ENCODE measurements at places on chromosomes 12 and 14.
A peak's percentile ranks its signal among the peaks of the same experiment; 100 is the strongest.

DNA sequence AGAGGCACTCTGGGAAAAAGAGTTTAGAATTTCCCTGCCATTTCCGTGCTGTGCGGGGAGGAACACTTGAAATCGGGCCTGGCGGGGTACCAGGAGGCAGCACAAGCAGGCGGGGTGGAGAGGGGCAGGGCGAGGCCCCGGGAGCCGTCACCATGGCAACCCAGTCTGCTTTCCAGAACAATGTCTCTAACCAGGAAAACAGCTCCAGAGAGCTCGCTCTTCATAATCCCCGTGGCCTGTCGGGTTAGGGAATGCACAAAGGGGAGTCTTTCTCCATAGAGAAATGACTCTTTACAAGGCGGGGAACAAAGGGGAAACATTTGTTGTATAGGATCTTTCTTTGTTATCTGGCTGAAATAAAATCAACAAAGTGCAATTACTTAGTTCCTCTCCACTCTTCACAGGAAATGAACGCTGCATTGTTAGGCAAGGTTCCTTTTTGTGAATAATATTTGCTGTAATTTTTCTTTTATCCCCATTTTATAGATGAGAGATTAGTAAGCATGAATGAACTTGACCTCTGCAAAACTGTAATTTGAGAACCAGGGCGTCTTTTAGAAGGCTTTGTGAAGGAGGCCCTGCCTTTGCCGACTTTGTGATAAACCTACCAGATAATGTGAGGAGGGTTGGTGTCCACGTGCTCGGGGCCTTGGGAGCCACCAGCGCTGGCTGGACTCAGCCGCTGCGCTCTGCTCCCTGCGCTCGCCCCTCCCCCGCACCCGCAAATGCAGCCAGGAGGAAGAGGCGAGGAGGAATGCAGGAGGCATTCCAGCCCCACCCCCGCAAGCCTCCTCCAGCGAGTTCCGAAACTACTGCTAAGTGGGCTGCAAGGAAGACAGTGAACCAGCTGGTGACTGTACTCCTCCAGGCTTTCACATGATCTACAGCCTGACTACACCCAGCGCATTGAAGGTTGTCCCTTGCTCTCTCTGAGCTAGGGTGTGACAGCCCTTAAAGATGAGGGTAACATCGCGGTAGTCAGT is 105.2 kb upstream of the ATF7IP start:
- DNase-seq: no peak

DNA sequence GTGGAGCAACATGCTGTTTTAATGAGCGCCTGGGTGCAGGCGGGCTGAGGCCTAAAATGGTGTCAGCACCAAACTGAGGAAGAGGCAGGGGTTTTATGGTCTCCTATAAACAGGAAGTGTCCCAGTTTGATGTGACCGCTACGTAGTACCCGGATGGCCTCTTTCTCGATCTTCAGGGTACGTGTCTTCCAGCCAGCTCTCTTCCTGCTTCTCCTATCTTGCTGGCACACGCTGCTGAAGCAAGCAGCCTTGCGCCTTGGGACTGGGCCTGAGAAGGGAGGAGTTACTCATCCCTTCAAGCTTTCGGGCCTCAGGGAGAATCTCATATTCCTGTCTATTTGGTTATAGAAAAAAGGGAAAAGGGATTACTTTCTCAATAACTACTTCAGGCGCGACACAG is 28.2 kb upstream of the RNASE1 start:
- no peak for DNase-seq

GRCh38 chr12:57235017-57235727 is 5.7 kb downstream of the SHMT2 start:
- no peak for DNase-seq

- DNase-seq: peak; percentile 77
Measured at GRCh38 chr12:113071135-113072112, 14.9 kb downstream of the DTX1 start.

DNA sequence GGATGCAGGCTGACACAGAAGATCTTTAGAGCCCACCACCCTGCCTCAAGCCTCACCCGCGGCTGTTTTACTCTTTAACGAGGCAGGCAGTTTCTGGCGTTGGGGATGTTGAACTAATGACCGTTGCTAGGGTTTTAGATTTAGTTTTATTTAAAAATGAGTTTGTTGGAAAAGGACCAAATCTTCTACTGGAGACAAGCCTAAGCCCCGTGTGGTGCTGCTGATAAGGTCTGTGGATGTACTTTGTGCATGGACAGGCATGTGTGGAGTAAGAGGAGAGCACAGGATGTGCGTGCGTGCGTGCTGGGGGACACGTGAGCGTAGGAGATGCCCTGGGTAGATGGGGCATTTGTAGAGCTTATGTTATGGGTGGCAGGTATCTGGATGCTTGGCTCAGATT is 5.7 kb downstream of the NTF3 start:
- no peak for DNase-seq

DNA sequence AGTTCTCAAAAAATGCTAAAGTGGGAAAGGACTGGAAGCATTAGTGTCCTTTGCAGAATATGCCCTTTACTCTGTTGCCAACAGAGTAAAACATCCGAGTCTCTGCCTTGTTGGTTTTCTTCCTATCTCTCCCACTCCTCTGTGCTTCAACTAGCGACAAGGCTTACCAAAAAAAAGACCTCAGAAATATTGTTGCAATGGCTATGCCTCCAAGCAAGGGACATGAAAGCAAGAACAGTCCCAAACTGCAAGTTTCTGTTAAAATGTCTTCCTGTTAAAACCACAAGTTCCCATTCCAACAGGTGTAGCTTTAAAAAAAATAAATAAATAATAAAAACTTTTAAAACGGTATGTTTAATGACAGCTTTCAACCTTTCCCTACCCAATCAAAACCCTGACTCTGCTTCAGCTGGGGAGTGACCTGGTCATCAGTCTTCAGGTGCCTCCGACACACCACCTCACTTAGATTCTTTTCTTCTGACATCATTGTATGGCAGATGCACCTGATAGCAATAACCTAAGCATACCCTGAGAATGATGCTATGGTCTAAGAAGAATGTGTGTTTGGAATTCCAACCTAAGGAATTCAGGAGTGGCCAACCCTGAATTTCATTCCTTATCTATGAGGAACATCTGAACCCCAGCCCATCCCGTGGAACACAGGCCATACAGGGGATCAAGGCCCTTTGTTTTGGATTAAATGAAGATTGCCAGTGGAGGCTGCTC is 81.0 kb downstream of the RPS29 start:
- no peak for DNase-seq

GRCh38 chr14:100815478-100816285 is 10.2 kb upstream of the MEG3 start:
- DNase-seq: no peak

- DNase-seq: no peak
Measured at GRCh38 chr12:58455136-58455535, 465.2 kb downstream of the LRIG3 start.

GRCh38 chr12:106901276-106901675 is 54.4 kb upstream of the TMEM263 start:
- DNase-seq: no peak

- no peak for DNase-seq
Measured at GRCh38 chr12:10940389-10940788, 1.3 kb upstream of the TAS2R14 start.

- no peak for DNase-seq
Measured at GRCh38 chr12:16238661-16239060, 38.8 kb downstream of the SLC15A5 start.

DNA sequence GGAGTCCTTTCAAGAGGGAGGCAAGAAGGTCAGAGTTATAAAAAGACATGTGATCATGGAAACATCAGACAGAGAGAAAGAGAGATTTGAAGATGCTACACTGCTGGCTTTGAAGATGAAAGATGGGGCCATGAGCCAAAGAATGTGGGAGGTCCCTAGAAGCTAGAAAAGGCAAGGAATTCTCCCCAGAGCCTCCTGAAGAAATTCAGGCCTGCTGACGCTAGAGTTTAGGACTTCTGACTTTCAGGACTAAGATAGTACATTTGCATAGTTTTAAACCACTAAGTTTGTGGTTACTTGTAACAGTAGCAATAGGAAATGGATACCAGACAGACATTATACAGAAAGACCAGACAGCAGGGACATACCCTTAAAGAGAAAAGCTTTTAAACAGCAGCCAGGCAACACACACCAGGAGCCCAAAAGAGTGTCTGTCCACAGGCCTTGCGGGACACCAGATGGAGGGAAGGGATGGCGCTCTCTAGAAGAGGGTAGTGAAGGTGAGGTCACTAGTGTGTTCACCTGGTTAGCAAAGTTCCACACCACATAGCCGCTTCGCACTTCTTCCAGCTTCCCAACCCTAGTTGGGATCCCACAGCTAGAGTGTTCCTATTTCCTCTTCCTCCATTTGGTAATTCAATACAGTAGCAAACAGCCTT is 29.7 kb upstream of the CEBPE start:
- no peak for DNase-seq

- DNase-seq: no peak
Measured at GRCh38 chr12:95349291-95349690, 124.7 kb upstream of the METAP2 start.

- DNase-seq: no peak
Measured at GRCh38 chr14:20671597-20672283, 12.6 kb upstream of the RNASE4 start.

- DNase-seq: no peak
Measured at GRCh38 chr12:90237841-90238240, 529.2 kb upstream of the ATP2B1 start.

- no peak for DNase-seq
Measured at GRCh38 chr12:1776170-1776921, 44.0 kb upstream of the LRTM2 start.

DNA sequence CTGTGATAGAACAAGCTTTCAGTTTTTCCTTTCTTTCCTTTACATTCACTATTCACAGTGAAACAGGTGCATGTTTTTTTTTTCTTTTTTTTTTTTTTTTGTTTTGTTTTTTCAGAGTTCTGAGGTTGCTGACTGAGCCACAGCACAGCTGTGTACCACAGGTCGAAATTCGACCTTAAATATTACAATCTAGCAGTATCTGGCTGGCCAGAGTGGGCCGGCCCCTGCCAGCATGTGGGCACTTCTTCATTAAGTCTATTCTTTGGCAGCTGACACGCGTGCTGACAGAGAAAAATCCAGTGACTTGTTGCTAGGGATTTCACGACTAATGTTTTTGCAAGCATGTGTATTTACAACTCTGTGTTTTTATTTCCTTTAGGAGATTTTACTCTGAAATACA is 33.9 kb downstream of the FBXO33 start:
- no peak for DNase-seq

DNA sequence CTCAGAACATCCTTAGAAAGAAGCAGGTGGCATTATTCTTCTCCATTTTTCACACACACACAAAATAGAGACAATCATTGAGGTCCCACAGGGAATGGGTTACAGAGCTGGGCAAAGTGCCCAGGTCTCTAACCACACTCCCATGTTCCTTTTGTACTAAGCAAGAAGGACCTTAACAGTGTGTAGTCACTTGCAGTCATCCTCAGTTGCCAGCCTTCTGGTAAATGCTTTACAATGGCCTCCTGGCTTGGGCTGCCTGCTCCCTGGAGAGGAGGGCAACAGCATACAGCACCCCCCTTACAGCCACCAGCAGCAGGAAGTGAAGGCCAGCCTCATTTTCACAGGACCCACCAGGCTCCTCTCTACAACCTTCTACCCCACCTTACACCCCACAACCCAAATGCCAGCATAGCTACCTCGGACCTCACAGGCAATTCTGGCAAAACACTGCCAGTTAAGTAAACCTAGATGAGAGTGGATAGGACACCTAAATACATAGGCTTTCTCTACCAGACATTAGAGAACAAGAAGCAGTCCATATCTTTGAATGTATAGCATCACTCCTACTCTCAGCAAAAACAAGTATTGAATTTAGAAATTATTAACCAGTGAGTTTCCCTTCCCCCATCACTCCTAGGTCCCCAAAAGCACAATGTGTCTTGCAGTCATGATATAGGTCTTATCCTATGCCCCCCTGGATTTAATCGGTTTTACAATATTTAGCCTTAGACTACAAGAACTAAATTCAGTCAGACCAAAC is 88.1 kb downstream of the PPP2R5E start:
- peak; percentile 77 for DNase-seq

- DNase-seq: no peak
Measured at GRCh38 chr12:120774169-120774916, 48.7 kb downstream of the ACADS start.

GRCh38 chr12:98439981-98440581 is 75.3 kb upstream of the TMPO start:
- no peak for DNase-seq

DNA sequence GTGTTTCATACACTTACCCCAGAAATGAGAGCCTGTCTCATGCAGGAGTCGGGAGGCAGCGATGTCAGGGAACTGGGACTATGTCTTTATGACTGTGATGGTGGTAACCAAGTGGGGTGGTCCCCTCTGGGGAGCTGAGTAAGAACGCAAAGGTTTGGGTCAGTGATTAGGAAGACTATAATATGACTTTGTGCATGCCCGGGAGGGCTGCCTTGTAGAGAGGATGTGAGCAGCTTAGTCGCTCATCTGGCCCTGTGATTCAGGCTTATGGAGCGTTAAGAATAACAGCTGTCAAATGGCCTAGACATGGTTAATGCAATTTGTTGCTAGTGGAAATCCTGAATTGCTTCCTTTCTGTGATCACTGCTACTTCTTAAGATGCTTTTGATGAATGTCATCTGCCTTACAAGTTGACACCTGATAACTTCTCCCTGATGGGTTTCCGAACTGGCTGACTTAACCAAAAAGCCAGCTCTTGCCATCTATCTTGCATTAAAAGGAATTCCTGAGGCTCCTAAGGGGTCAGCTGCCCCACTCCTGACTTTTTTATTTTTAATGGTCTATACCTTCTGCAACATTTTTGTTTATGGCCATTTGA is 35.4 kb upstream of the AACS start:
- DNase-seq: no peak

GRCh38 chr12:2145433-2145998 is 92.7 kb downstream of the CACNA1C start:
- no peak for DNase-seq

DNA sequence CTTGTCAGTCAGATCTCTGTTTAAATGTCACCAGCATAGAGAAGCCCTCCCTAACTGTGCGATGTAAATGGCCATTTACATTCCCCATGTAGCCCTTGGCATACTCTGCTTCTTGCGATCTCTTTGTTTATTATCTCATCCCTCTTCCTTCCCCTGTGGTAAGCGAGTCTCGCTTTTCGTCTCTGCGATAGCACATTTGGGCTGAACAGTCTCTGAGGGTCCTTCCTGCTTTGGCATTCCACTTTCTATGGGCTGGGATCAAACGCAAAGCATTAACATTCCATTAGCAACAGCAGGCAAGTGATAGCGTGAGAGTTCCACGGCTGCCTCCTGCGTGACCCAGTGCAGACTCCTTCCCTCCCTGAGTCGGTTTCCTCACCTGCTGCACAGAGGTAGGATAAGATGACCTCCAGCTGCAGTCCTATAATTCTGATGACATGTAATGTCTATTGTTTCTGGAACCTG is 61.4 kb upstream of the TUNAR start:
- DNase-seq: no peak
